ENCODE measurements at places on chromosomes 13 and 19.

GRCh38 chr13:107067381-107067780, 499.4 kb upstream of the ARGLU1 start:
- no peak for DNase-seq

DNA sequence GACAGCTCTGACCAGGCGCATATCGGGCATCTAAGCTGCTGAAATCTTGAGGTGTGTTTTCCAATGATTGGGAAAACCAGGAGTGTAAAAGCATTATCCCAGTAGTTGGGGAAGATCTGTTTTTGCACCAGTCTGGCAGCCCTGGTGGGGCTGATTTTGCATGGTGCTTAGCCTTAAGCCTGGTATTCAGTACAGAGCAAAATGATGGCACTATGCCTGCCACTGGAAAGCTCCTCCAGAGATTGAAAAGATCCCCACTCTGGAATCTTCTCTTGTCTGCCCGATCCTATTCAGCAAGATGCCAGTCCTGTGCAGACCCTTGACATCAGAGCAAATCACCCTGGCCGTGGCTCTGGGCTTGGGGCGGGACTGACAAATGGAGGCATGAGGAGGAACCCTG, 44.7 kb upstream of the SIAH3 start:
- no peak for DNase-seq

DNA sequence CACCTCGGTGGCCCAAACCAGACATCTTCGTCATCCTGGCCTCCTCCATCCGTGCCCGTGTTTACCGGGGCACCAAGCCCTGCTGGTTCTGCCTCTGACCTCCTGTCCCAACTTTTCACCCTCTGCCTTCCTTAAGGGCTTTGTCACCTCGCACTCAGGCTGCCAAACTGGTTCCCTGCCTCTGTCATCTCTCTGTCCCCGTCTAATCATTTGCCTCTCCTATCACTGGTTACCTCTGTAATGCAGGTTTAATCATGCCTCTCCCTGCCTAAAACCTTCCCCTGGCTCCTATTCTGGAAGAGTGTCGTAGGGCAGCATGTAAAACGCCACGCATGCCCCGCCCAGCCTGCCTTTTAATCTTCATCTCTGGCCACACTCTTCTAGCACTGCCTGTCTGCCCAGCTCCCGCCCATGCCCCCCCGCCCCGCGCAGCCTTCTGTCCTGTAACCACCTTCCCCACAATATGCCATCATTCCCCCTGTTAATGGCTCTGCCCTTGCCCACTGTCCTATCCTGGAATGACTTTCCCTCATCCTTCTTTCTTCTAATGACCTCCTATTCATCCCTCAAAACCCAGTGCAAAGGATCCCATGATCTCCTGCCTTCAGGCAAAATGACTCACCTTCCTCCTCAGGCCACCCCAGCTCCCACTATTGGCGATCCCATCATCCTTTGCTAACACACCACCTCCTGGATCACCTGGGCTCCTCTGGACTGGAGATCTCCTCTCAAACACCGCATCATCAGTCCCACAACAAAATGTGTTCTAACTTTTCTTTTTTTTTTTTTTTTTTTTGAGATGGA, 66.7 kb downstream of the PEX11G start:
- no peak for DNase-seq

DNA sequence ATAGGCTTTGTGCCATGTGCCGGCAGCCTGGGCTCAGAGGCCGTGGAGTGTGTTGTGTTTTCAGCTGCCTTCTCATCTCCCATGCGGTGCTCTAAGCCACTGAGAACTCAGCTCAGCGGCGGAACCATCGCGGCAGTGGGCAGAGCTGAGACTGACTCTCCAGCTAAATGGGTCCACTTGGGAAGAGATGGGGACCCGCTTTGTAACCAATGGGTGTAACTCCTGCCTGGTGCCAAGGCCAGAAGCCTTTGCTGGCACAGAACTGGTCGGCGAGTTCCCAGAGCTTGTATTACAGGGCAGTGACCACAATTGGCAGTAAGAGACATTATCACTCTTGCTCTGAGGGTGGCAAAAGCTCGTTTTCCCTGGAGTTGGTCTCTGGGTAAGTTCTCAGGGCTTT, 183.0 kb downstream of the STK24 start:
- no peak for DNase-seq

DNA sequence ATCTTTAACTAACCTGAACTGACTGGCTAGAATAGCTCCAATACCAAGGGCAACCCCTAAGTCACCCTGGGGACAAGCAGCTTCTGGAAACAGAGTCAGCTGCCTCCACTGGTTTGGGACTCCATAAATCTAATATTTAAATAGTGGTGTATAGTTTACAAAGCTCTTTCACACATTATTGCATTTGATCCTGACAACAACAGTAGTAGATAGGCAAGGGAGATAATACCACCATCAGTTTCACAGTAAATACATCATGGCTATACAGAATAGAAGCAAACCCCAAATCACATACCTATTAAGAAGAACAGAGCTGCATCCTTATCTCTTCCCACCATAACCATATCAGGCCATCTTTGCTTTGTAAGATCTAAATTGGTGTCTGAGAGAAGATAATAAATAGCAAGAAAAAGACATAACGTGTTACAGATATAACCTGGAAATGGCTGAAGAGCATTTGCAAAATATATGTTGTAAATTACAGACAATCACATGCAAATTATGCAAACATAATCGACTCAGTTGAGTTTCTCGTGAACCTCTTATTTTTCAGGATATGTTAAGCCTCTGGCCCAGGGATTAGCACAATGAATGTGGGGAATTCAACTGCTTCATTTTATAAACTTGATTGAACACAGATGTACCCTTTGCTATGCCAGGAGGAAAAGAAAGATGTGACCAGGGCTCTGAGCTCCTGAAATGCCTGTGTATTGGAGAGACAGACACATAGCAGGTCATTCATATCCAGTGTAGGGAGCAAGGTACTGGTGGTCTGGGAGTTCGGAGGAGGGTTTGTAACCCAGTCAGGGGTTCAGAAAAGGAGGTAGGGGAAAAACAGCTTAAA, 142.5 kb downstream of the SLC7A1 start:
- no peak for DNase-seq

- no peak for DNase-seq
Measured at GRCh38 chr19:4444765-4445741, 12.5 kb downstream of the UBXN6 start.

Measured in fibroblast of skin of left biceps (primary cell).